Glomerular endothelial cell (primary cell): ENCODE measurements at places on chromosomes 12 and 14. TPM values are rescaled to one million over a fixed set of nuclear protein-coding genes. Genes with fewer than 3 reads are reported as not detected.

The DHH gene
- 0.05 and 0.29 TPM in 2 replicates for total RNA-seq

- no peak for DNase-seq
Measured at GRCh38 chr14:94019329-94019728, 6.8 kb upstream of the OTUB2 start.

DNA sequence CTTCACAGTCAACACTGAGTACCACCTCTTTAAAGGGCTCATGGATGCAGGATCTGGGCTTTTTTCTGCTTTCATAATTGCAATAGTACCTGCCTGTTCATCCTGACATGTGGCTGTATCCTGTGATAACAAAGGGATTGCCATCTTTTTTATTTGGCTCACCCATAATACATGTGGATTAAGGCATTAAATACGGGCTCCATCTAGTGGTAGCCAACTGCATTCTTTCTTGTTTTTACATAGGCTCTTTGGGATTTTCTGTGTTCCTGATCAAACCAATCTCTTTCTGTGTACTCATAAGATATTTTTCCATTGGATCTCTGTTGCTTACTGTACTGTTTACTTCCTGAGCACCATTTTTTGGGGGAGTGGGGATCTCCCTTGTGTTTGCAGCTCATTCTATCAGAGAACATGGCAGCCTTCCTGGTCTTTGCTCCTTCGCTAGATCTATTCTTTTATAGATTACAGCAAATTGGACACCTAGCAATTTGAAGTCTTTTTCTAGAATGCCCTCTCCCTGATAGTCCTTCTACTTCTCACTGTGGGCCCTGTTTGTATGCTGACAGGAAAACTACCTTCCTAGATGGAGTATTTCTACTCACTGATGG, 723.4 kb upstream of the MDGA2 start:
- peak; percentile 2 for DNase-seq

- no peak for DNase-seq
Measured at GRCh38 chr14:73455294-73455693, 3.1 kb downstream of the NUMB start.

DNA sequence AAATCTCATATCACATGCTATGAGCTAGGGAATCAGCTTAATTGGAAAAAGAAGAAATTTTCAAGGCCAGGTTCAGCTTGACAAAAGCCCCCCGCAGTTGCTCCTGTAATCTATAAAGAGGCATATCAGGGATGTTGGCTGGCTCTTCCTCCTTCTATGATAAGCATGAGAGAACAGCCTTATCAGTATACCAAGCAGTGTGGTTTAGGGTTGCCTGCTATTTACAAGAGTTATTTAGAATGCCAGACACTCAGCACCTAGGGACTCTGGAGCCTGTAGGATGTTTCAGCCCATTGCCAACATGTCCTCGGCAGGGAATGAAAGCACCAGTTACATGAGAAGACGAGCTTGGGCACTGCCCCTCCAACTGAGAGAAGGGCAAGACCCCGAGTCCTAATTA, 89.5 kb upstream of the TMPO start:
- DNase-seq, result no peak

DNA sequence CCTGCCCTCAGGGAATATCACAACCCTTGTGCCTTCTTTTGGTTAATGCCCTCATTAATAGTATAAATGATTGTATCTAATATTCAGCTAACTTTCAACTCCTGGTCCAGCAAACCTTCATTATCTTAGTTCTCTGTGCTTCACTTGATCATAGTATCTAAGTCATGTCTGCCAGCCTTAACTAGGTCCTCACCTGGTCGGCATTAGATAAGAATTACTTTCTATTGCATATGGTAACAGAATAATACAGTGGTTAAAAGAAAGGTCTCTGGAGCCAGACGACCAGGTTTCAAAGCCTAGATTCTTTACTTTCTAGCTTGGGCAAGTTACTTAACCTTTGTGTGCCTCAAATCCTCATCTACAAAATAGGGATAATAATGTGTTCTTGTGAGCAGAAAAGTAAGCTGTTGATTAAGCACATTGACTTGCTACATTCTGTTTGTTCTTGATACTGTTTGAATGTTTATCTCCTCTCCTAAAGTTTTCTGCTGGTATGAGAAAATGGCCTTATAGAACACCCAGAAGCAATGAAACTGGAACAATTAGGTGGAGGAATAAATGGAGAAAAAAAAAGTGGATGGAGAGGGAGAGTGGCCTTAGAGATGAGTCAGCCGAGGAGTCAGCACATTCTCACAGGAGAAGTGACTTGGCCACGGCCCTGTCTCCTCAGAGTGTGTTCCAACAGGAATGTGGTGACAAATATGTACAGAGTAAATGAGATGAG, 176.1 kb downstream of the SLC25A21 start:
- no peak for DNase-seq

DNA sequence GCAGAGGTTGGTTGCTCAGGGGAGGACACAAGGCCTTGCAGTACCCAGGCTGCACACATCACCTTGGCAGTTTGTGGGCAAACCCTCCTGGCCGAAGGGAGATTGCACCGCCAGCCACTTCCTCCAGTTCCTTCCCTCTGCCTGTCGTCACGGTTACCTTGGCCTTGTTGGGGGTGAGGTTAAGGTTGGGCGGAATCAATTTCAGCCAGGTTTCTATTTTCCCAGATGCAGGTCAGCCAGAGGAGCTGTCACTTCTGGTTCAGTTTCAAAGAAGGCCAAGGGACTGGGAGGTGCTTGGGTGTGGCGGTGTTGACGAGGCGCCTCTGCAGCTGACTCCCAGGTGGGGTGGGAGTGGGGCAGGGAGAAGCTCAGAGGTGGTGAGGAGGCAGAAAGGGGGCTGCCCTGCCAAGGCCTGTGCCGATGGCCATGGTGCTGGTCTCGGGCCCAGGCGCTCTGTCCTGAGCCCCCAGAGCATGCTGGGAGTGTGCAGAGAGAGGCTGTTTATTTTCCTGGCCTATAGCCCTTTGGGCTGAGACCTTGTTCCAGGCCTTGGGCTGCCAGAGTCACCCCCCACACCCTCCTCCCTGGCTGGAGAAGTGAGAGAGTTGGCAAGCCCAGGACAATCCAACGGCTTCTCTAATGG, 31.4 kb downstream of the JDP2 start:
- DNase-seq, result no peak

- DNase-seq, result peak; percentile 97
Measured at GRCh38 chr12:62785941-62786559, 148.9 kb downstream of the PPM1H start.

GRCh38 chr12:49322708-49323523, at the start of gene TROAP:
Gene TROAP (plus strand): TSS chr12:49323255. CDS start chr12:49323609, 354 bp downstream.
- peak; percentile 96 for DNase-seq

DNA sequence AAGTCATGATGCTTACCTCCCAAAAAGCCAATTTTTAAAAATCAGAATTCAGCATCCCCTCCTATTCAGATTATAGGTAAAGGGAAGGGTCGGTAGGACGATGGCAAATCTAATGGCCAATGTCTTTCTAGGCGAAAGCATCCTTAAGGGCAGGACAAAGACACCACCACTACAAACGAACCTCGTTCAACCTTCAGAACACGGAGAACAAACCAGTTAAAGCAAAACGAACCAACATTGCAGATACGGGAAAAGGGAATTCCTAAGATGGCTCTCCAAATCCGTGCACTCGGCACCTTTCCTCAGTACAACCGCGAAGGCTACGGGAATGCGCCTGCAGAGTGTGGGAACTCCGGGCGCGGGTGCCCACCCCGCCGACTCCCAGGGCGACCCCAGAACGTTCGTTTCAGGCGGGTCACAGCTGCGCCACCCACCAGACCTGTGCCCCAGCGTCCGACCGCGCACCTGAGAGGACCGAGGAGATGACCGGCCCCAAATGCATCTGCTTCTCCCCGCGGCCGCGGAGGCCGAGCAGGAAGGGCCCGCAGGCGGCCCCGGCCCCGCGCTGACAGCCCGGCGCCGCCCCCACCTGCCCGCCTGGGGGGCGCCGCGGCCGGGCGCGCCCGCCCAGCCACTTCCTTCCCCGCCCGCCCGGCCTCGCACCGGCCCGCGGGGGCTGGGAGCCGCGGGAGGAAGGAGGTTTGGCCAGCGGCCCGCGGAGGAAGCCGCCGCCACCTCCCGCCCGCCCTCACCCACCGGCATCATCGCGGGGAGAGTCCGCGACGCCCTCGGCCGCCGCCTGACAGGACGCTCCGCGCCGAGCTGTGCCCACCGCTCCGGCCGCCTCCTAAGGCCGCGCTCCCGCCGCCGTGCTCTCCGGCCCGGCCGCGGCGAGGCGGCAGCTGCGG, 578 bp downstream of the PPP1R13B start:
- no peak for DNase-seq

- no peak for DNase-seq
Measured at GRCh38 chr14:102421411-102422057, 58.8 kb downstream of the TECPR2 start.

- no peak for DNase-seq
Measured at GRCh38 chr14:58574623-58575022, 63.1 kb upstream of the DACT1 start.

GRCh38 chr12:8455727-8456360, at the start of gene CLEC6A:
Gene CLEC6A (plus strand): TSS chr12:8455962. CDS start chr12:8456112, 150 bp downstream.
- DNase-seq, result no peak

GRCh38 chr14:103904493-103905107, 23.7 kb upstream of the TDRD9 start:
- DNase-seq, result no peak

DNA sequence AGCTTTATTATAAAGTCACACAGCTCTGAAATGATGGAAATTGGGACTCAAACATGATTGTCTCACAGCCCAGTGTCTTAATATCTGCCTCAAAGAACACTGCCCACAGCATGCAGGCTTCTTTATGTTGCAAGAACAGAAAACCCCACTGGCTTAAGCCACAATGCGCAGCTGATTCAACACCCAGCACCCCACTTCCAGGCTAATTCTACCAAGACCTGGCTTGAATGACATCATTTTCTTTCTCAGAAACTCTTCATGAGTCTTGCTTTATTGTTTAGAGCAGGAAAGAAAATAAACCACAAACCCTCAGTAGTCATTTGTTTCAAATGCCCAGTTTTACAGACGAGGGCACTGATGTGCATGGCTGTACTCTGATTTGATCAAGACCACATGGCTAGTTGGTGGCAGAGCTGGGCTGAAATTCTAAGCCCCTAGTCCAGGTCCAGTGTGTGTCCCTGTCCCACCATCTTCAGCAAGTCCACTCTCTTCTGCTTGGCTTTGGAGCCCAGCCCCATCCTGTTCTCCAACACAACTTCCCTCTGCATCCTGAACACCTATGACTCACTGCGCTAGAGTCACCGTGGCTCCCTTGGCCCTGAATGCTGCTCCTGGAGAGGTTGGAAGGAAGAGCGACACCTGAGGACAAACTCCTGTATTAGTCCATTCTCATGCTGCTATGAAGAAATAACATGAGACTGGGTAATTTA, 50.3 kb upstream of the SRSF5 start:
- no peak for DNase-seq

DNA sequence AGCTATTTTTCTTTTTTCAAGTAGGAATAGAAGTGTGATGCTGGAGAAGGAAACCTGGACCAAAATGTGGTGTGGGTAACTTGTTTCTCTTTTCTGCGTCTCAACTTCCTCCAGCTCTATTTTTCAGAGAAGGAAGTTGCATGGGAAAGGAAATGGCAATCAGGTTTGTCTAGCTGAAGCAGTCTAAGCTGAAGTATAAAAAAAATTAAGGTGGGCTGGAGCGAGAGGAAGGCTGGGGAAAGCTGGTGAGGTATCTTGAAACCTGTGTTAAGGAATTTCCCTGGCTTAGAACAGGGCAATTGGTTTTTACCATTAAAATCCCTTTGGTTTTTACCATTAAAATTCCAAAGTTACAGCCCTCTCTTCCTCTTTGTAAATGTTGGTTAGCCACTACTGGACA, 34.2 kb upstream of the NINJ2 start:
- no peak for DNase-seq

The KLRC3 gene
- not detected in 2 replicates for total RNA-seq

DNA sequence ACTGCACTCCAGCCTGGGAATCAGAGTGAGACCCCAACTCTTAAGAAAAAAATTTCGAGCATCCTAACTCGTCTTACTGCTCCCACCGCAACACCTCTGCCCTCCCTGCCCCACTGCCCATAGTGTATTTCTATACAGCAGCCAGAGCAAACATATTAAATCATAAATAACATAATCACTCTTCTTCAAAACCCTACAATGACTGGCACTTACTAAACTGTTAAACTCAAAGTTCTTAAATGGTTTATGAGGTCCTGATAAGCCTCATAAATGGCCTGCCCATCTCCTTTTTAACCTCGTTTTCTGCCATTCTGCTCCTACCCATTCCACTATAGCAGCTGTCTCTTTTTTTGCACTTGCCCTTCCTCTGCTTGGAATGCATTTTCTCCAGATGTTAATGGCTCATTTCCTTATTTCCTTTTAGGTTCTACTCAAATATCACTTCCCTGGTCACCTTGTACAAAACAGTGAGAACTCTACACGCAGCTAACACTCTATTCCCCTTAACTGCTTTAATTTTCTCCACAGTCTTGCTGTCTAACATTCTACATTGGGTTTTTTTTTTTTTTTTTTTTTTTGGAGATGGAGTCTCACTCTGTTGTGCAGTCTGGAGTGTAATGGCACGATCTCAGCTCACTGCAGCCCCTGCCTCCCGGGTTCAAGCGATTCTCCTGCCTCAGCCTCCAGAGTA, 45.2 kb downstream of the CDK17 start:
- DNase-seq, result no peak
